ENCODE measurements at places on chromosomes 2 and 18.

DNA sequence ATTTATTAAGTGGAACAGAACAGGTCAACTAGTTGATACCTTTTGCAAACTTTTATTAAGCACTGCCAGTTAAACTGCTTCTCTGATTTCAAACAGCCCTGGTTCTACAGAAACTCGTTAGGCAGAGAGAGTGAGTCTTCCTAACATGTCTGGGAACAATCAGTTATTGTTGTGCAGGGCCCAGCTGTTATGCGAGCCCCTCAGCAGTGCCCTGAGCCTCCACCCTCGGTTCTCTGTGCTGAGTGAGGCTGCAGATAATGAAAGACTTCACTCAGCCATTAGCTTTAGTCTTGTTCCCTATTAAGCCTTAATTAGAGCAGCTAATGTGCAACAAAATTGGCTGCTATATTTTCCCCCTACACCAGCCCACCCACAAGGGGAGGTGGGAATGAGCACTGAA is 39.6 kb downstream of the KCTD18 start:
- DNase-seq: no peak

GRCh38 chr18:28512357-28512756 is 335.4 kb upstream of the CDH2 start:
- no peak for DNase-seq

- no peak for DNase-seq
These were observed 119.5 kb upstream of the SMIM21 start for GRCh38 chr18:75546964-75547363.

- no peak for DNase-seq
These were observed 12.9 kb upstream of the MRO start for GRCh38 chr18:50832754-50833153.

GRCh38 chr2:182901748-182902147 is 35.3 kb upstream of the FRZB start:
- no peak for DNase-seq

DNA sequence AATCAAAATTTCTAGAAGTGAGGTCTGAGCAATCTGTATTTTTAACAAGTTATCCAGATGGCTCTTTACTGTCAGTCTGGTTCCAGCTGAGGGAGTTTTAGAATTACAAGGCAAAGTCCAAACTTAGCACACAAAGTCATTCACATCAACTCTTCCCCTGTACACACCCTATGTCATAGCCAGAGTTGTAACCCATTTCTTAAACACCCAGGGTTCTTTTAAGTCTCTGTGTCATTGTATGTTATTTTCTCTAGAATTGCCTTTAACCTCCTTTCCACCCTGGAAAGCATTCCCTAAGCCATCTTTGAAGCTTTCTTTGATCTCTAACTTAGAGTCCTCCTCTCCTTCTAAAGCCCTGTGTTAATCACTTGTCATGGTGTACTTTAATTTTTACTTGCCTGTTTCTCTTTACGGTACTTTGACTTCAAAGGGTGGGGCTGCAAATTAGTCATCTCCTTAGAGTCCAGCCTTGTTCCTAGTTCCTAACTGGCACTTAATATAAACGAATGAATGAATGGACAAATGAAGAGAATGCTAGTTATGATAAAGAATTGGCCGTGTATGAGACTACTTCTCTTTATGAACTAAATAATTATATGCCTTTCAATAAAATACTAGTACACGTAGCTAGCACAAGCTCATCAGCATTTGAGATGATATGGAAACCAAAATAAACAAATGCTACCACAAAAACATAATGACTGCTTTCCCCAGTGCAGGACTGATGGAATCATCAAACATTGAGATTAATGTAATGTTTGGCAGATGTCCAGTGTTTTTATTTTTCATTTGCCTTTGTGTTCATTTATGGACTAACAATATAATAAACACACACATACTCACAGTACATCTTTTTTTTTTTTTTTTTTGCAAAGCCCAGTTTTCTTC is 11.9 kb upstream of the ACTR3 start:
- no peak for DNase-seq

- DNase-seq: no peak
These were observed 28.1 kb upstream of the SATB2 start for GRCh38 chr2:199485732-199486335.

- no peak for DNase-seq
These were observed 6.3 kb downstream of the HRH4 start for GRCh38 chr18:24466771-24467170.

DNA sequence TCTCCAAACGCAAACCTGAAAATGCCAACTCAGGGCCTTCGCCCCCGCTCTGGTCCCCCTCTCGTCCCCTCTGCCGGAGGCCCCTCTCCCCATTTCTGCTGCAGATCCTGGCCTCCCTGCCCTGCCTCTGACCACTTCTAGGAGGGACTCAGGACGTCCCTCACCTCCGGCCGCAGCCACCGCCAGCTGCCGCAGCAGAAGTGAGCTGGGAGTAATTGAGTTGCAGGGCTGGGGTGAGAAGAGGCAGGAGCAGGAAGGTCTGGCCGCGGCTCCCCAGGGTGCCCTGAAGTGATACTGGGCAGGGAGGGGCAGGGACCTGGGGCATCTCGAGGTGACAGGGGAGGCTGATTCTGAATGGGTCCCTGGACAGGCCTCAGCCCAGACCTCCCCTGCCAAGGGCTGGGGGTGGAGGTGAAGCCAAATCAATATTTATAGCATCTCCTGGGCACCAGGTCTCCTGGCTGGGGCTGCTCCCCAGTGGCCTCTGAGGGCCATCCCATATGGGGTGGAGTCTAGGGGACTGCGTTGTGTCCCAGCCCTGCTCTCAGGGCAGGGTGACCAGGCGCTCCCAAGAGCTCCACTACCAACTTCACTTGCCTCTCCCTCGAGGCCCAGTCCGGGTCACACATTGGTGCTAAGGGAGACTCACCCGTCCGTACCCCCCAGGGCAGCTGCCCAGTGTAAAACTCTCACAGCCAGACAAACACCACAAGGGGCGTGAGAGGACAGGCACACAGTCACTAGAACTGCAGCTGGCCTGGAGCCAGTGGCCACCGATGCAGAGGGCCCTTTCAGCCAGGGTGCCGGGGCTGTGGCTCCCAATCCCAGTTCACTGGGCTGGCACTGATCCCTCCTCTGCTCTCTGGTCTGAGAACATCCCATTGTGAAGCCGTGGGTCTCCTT is 33.0 kb downstream of the KCNIP3 start:
- no peak for DNase-seq

DNA sequence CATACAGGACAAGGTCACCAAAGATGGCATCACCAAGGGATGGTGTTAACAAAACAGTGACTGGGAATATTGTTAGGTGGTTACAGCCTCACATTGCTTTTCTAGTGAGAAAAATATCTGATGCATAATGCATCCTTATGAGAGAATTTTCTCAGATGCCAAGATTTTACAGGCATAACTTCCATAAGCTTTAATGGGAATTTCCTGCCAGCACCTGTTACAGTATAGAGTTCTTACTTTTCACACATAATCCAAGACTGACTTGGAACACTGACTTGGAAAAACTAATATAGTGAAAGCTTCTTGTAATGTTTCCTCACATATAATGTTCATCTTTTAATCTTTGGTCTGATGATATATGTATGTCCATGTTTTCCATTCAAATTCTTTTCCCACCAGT is 402.8 kb downstream of the ARHGAP15 start:
- DNase-seq: no peak
